ENCODE measurements at places on chromosomes 5 and 9.

DNA sequence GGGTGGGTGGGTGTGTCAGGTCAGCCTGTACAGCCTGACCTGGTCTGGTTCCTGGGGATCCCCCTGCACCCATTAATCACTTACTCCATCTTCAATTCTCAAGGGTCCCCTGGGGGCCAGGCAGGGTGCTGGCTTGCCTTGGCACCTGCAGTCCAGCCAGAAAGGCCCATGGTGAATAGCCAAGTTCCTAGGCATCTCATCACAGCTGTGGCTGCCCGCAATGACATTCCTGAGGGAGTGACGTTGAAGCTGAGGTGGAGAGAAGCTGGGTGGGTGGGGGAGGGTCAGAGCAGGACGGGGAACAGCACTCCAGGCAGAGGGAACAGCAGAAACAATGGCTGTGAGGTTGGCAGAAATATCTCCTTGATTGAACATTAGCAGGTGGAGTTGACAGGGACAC lies 10.6 kb downstream of the HMCN2 start:
- DNase-seq = peak; percentile 36

DNA sequence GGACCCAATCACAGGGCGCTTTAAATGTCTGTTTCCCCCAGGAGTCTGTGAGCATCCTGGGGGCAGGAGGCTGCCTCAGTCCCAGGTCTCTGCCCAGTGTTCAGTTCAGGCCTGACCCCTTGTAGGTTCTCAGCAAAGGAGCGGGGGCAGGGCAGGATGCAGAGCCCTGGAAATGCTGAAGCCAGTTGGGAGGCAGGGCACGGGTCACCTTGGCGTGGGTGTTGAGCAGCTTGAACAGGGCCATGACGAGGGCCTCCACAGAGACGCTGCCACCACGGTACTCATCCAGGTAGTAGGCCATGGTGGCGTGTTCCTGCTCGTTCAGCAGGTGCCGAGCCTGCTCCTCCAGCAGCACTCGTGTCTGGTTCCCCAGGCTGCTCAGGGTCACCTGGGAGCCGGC lies 36.3 kb upstream of the AKNA start:
- no peak for DNase-seq

DNA sequence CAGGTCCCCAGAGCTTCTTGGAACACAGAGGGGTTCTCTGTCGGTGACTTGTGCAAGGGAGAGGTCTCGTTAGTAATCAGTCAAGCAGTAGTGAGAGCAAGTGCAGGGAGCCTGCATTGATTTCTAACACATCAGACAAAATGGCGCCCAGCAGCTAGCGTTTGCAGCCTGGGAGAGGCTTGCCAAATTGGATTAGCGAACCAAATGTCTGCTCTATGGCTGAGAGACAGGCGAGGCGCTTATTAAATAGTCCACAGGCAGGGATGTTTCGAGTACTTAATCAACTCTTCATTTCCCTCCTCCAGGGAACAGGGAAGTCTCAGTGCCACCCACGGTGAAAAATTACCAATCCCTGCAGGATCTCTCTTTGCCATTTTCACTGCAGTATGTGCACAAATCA lies 131.4 kb upstream of the SHB start:
- no peak for DNase-seq

- no peak for DNase-seq
These were observed 69.9 kb downstream of the MAMDC2 start for GRCh38 chr9:70113403-70114022.

DNA sequence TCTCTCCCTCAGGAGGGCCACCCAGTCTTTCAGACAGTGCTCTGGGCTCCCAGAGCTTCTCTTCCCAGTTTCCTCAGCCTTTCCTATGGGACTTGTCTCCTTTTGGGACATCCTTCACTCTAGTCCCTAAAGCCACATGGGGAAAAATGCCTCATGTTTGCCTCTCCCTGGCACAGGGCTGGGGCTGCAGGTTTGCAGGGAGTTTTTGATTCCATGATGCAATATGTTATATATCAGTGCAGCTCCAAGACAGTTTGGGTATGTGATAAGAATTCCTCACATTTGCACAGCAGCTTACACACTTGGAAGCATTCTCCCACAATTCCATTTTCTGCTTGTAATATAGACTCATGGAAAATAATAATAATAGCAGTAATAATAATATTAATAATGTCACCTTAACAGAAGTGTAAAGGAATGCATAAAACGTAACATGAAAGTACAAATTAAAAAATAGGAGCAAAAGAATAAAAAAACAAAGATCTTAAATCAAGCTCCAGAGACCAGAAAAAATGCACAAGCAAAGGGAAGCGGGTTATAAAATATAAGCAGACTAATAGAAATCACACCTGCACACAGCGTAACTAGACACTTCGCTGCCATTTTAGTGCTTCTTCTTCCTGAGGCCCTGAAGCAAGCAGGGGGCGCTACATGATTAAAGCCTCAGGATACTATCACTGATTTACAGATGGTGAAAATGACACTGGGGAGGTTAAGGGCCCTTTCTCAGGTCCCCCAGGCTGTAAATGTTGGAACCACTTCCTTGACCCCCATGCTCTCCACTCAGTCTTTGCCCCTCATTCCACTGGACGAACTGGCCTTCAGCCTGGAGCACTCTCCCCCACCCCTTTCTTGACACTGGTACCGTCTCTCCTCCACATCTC lies 70.0 kb upstream of the IL17B start:
- no peak for DNase-seq

DNA sequence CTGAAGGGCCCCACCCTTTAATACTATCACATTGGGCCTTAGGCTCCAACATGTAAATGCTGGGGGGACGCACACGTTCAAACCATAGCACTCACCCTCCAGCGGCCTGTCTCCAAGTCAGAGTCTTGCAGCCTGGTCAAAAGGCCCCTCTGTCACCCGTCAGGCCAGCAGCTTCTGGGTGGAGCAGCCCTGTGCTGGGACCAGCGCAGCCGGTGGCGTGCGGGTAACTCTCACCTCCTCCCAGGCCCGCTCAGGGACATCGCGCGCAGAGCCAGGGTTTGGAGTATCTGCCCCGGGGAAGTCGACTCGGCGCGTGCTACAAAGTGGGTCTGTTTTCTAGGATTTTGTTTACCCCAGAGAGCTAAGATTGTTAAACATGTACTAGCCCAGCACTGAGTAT lies 93.0 kb upstream of the COL5A1 start:
- no peak for DNase-seq

GRCh38 chr9:121895818-121896544 lies 197.1 kb downstream of the TTLL11 start:
- DNase-seq = no peak

DNA sequence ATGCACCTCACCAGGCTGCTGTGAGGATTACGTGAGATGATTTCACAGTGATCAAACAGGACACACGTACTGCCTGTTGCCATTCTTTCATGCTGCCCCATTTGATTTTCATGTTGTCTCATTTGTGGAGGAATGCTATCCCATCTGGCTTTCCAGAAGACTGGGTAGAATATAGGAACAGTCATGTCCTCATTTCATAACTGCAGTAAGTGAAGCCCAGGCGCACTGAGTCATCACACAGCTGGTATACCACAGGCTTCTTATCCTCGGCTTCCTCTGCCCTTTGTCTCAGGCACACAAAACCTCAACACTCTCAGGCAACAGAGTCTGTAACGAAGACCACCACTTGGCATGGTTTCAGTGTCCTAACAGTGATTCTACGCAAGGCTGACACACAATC lies 62.3 kb downstream of the LHFPL2 start:
- peak; percentile 86 for DNase-seq

DNA sequence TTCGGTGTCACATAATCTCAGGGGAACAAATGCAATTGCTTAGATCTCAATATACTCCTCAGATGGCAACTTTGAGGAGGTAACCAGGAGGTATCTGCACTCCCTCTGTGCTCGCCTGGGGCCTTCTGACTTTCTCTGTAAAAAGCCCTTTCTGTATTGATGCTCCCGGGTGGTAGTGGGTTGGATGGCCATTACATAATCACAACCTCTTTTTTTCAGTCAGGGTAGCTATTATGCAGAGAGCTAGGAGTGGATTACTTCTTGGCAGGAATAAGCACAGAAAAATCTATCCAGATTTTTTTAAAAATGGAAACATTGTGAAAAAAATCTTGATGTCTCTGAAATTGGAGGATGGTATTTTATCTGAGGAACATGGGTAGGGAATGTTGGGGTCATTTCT lies 116.6 kb downstream of the SH3GL2 start:
- no peak for DNase-seq

DNA sequence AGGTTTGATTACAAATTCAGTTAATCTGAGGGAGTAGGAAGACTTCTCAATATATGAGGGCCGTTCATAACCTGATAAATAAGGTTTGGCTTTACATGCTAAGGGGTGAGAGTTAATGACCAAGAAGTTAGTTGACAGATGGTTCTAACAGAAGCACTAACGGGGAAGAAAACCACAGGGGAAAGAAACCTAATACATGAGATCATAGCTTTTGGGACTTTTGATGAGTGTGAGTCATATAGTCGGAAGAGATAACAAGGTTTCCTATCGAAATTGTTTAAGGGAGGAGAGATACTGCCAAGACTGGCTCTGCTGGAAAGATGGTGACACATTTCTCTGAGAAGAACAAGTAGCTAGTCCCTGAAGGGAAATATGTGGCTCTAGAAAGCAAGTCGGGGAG lies 140.1 kb downstream of the COX7C start:
- no peak for DNase-seq

GRCh38 chr9:109101202-109101595 lies 18.5 kb downstream of the TMEM245 start:
- DNase-seq = no peak

DNA sequence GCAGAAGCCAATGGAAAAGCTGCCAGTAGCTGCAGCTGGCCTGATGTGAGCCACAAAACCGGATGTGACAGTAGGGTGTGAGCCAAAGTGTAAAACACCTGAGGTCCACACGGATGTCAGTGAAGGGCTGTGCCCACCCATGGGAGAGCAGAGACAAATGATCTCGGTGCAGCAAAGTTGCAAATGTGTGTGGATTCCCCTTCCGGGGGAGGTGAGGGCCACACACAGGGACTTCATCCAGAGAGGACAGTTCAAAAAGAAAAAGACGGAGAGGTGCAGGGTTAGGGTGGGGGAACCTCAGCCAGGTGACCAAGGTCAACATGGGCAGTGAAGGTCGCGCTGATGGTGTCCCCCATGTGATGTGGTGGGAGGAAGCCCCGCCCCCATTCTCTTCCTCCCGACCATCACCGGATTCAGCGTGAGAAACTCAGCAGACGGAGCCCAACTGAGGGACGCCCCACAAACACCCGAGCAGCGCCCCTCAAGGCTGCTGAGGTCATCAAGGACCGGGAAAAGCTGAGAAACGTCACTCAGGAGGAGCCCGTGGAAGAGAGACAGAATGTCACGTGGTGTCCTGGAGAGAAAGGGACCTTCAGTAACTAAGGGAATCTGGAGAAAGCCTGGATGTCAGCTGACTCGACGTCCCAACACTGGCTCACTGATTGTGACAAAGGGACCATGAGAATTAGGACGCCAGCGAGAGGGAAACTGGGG lies 11.4 kb upstream of the PTGDS start:
- no peak for DNase-seq

DNA sequence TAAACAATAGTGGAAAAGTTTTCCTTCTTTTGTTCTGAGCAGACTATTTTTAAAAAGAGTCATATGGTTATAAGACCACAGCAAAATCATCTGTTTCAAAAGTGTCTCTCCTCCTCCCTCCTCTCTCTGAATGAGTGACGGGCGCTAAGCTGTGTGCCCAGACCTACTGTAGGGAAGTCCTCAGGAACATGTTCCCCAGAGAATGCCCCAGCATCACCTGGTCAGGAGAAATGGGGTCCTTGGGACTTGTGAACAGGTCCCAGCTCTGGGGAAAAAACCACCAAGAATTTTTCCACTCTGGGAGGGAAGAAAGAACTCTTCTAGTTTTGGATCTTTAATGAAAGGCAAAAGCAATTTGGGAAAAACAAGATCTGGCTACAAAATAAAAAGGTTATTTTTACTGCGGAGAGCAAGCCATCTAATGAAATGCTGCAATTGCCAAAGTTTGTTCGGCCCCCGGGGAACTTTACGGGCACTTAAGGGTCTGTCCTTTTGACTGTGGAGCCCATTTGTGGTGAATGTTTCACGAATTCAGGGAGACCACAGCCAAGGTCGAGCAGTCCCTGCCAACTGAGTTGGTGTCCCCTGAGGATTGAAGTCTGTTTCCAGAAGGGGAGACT lies 25.9 kb downstream of the BOD1 start:
- DNase-seq = no peak

- DNase-seq = no peak
These were observed 83.2 kb downstream of the AK8 start for GRCh38 chr9:132794730-132795380.

- no peak for DNase-seq
These were observed 70.6 kb downstream of the HMCN2 start for GRCh38 chr9:130336027-130336610.

DNA sequence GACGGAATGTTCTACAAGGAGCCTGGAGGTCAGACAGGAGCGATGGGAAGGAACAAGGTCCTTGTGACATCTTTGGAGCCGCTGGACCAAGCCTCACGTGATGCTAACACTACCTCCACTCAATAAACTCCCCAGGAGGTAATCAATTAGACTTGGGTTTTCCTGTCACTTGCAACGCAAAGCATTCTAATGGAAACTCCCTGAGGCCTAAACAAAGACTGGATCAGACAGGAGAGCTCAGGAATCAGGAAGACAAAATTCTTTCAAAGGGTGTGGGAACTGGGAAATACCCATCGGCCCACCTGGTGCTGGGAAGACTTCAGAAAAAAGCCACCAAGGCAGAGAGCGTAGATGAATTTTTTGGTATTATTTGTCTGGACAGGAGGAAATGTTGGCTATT lies 22.3 kb upstream of the UNC5A start:
- no peak for DNase-seq

DNA sequence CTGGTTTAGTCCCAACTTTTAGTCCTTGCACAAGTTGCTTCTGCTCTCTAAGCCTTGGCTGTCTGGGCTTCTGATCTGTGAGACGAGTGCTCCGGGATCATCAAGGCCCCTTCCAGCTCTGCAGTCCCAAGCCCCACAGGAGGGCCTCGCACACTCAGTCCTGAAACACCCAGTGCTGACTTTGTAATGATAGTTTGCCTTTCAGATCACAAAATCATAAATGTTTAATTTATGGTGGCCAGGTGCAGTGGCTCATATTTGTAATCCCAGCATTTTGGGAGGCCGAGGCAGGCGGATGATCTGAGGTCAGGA lies 95.9 kb upstream of the SLC25A48 start:
- DNase-seq = no peak

DNA sequence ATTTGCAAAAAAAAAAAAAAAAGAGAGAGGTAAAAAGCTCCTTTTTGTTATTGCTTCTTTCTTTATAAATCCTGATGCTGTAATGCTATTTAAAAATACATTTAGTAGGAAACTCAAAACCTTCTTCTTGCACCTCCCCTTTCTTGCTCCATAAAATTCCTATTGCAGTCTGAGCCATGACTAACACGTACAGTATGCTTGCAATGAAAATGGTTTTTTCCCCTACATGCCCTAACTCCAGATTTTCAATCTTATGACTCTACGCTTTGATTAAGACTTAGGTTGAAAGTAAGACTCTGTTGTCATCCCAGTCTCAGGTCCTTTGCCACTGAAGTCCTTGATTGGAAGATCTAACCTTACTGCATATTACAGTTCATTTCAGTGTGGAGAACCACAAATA lies 23.9 kb downstream of the FGF10 start:
- DNase-seq = no peak

Measured in PC-9 (cell line).